ENCODE measurements at places on chromosomes 13 and 19.

DNA sequence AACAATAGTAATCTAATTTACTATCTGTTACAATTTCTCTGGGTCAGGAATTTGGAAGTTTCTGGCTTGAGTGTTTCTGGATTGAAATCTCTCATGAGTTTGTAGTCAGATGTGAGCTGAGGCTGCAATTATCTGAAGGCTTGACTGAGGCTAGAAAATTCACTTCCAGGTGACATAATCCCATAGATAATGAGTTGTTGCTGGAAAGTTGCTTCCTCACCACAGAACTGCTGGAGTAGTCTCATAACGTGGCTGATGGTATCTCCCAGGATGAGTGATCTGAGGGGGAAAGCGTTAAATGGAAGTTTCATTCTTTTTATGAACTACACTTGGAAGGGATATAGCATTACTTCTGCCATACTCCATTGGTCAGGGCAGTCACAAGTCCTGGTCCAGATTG lies 15.3 kb upstream of the FPR3 start:
- no peak for DNase-seq

- DNase-seq, result no peak
These were observed 177.9 kb downstream of the COL4A1 start for GRCh38 chr13:110129076-110129475.

- DNase-seq, result peak; percentile 34
These were observed 1.2 kb downstream of the DAPK3 start for GRCh38 chr19:3969435-3970312.

DNA sequence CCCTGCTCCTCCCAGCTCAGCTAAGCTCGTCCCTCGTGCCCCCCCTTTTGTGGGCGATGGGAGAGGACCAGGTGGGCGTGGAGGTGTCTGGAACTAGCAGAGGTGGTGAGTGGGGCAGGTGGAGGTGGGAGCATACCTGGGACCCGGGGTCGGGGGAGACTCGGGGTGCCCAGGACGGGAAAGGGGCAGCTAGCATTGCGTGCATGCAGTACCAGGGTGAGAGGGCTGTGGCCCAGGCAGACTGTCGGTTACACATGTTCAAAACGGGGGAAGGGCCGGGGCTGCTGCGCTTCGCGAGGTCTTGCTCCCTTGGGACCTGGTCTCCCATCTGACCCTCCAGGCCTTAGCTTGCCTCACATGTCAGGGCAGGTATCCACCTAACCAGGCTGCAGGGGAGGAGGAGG lies 9.1 kb downstream of the TLE5 start:
- DNase-seq, result no peak

- no peak for DNase-seq
These were observed 1317.1 kb downstream of the SLITRK1 start for GRCh38 chr13:82565201-82565600.
